Central memory CD8-positive, alpha-beta T cell (primary cell): ENCODE measurements at places on chromosomes 7 and 10.

DNA sequence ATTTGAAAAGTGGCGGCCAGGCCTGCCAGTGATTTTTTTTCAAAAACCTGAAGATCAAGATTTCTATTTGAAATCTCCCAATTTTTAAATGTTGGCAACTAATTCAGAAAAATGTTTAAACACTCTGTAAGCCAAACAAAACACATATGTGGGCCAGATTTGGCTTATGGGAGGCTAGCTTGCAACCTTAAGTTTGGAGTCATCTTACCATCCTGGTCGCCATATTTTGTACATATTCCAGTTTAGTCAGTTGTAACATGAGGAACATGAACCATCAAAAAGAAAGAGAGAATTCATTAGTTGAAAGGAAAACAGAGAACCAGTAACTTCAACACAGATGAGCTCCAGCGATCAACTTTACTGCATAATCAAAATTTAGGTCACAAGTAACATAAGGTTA, 115.4 kb downstream of the TMEM26 start:
- DNase-seq = no peak

DNA sequence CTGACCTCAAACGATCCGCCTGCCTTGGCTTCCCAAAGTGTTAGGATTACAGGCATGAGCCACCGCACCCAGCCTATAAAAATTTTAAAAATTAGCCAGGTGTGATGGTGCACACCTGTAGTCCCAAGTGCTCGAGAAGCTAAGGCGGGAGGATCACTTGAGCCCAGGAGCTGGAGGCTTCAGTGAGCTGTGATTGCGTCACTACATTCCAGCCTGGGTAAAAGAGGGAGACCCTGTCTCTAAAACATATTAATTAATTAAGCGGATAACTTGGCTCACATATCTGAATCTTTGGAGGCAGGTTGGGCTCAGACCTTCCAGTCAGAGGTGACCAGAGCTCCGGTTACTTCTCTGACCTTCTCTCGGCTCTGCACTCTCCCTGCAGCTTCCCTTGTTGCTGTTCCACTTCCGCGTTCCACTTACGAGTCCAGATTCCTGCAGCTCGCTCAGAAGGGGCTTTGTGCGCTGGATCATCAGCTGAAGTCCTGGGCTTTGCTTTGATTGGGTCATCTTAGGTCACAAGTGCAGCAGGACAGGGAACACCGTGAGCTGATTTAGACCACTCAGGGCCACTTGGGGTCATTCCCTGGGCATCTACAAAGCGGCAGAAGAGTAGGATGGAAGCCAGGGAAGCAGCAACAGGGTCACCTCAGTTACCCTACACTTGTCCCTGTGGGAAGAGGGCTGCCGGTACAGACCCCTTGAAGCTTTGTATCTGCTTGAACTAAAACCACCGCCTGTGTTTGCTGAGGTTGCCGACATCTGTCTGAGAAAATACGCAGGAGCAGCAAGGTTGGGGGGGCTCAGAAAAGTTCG, 2.0 kb upstream of the ARPC1B start:
- no peak for DNase-seq

DNA sequence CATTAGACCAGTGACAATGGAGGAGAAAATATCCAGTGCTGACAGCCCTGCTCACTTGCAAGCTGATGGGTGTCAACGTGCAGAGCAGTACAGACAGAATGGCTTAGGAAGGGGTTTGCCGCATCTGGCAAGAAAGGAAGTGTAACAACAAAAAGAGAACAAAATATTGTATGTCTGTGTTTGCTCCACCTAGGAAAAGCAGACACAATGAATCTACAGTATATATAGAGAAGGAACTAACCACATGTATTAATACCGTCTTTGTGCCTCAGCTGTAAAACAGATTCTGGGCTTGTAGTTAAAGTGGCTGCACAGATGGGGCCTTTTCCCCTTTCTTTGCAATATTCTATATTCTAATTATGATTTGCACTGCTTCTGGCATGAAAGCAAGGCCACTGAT, 281.1 kb upstream of the MEOX2 start:
- DNase-seq = no peak

DNA sequence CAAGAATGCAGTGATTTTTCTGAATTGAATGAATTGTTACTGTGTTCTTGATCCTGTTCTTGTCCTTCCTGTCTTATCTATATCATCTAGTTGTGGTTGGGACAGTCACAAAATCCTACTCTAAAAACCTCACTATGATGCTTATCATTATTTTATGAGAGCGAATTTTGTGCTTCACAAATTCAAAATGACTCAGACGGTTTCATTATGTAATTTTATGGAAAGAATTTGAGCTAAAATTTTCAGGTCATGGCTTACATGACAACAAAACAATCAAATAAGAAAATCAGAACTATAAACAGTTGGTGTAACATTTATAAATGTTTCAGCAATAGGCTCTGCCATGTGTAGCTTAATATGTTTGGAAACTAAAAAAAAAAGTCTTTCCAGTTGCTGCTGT, 6.9 kb downstream of the PRKAR2B start:
- DNase-seq = no peak

DNA sequence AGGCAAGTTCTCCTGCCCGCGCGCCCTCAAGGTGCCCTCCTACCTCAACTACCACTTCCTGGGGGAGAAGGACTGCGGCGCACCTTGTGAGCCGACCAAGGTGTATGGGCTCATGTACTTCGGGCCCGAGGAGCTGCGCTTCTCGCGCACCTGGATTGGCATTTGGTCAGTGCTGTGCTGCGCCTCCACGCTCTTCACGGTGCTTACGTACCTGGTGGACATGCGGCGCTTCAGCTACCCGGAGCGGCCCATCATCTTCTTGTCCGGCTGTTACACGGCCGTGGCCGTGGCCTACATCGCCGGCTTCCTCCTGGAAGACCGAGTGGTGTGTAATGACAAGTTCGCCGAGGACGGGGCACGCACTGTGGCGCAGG, 1.4 kb downstream of the FZD1 start:
- no peak for DNase-seq

DNA sequence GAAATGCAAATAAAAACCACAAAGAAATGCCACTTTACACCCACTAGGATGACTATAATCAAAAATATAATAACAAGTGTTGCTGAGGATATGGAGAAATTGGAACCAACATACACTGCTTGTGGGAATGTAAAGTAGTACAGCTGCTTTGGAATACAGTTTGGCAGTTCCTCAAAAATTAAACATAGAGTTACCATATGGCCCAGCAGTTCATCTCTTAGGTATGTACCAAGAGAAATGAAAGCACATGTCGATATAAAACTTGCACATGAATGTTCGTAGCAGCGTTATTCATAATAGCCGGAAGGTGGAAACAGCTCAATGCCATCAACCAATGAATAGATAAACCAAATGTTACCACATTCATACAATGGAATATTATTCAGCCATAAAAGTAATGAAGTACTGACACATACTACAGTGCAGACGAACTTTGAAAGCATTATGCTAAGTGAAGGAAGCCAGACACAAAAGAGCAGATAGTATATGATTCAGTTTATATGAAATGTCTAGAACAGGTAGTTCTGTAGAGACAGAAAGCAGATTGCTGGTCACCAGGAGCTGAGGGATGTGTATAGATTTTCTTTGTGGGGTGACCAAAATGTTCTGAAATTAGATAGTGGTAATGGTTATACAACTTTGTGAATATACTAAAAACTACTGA, 12.4 kb downstream of the BCAP29 start:
- DNase-seq = no peak

DNA sequence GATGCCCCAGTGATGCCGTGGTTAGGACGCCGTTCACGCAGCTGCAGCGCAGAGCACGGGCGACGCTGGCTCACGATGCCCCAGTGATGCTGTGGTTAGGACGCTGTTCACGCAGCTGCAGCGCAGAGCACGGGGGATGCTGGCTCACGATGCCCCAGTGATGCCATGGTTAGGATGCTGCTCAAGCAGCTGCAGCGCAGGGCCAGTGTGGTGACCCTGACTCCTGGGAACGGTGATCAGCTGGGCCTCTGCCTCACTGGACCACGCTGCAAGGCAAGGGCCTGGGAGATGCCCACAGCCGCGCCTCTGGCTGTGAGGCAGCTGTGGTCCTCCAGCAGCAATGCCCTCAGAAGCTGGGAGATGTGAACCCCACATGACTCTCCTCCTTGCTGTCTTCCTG, 280.6 kb downstream of the DNAJB6 start:
- DNase-seq = no peak

DNA sequence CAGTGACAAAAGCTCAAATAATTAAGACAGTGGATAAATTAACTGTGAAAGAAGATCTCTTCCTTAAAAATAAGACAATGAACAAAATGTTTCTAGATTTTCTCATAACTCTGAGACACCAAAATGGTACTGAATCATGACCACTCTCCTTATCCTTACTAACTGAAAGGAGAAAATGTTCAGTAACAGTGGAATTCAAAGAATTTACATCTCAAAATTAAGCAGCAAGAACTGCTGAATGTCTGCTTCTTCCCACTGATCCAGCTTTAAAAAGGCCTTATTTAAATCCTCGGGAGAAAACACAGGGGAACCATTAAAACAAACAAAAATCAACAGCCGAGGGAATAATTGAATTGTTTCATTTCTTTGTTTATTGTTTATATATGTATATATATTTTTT, 27.3 kb upstream of the PLXDC2 start:
- DNase-seq = no peak

- no peak for DNase-seq
Measured at GRCh38 chr7:35605760-35606159, 89.2 kb downstream of the HERPUD2 start.

GRCh38 chr7:11557627-11558026, 274.4 kb downstream of the THSD7A start:
- no peak for DNase-seq
